ENCODE measurements at places on chromosomes 2 and 18.
A peak's percentile ranks its signal among the peaks of the same experiment; 100 is the strongest.

DNA sequence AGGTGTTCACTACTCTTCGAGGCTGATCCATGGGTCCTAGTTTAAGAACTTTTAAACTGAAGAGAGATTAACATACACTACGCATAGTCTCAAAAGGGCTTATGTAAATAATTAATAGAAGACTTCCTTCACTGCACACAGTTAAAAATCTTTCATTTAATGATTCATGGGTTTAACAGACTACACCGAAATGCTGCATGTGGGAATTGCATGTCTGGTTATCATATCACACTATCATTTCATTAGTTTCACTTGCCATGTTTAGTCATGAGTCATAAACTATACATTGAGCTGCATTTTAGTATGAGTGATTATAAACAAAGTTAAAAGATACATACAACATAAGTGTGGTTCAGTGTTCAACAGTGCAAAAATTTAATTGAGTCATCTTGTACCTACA is 31.2 kb downstream of the GLS start:
- DNase-seq, result no peak

GRCh38 chr2:11444737-11445136 is 21.2 kb downstream of the E2F6 start:
- DNase-seq, result no peak

DNA sequence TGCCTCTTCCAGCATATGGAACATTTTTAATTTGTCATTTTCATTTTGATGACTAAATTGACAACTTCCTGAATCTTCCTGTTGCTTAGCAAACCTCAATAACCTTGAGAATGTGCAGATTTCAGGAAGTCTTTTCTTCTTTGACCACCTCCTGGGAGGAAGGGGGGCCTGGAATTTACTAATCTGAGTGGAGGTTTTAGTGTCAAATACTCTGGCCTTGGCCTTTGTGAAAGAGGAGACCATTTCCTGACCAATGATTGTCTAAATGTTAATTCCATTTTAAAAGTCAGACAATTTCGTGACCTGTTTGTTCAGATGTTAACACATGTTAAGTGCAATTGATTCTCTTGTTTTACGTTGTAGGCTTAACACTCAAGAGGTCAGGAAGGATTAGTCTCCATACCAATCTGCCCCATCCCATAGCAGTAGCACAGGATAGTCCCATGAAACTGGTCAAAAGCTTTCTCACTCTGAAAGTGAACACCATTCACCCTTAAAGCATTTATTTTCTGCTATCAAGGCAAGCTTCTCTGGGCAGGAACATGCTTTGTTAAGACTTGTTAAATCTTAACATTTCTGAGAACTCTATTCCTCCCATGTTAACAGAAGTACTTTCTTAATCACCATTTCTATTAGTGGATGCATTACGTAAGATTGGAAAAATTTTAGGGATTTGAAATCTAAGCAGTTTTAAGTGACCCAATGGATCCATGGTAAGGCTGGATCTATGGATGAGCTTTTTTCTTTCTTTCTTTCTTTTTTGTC is 219.6 kb downstream of the RND3 start:
- no peak for DNase-seq

- DNase-seq, result no peak
Measured at GRCh38 chr2:39660612-39661236, 5.0 kb upstream of the TMEM178A start.

GRCh38 chr2:66364495-66365333 is 70.2 kb upstream of the MEIS1 start:
- DNase-seq, result no peak

- no peak for DNase-seq
Measured at GRCh38 chr2:98102878-98103277, 15.9 kb downstream of the VWA3B start.

- DNase-seq, result no peak
Measured at GRCh38 chr2:164882276-164882675, 40.7 kb upstream of the COBLL1 start.

DNA sequence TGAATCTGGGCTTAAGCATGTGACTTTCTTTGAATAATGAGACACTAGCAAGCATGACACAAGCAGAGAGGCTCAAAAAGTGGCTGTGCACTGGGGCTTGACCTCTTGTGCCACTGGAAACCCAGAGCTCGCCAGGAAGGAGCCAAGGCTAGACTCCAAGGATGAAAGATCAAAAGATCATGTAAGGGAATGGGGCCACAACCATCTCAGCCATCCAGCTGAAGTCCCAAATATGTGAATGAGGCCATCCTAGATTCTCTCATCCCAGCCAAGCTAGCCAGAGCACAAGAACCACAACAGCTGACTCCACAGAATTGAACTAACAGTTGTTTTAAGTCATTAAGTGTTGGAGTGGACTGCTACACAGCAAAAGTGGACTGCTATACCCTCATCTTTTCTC is 288.1 kb downstream of the CCDC178 start:
- no peak for DNase-seq

DNA sequence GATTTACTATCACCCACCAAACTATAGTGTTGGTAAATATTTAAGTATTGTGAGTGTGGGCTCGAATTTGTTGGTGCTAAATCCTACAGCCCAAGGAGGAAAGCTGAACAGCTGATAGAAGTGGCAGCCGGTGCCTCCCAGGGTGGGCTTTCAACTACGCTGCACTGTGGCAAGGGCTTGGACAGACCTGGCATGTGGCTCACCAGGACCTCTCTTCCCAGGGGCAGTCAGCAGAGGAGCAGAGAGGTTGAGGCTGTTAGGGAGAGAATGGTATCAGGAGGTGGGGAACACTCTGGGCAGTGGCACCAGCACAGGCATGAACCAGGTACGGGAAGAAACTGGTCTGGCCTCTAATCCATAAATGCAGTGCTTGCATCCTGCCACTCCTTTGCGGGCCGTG is 44.6 kb downstream of the TFCP2L1 start:
- no peak for DNase-seq

- no peak for DNase-seq
Measured at GRCh38 chr2:17628349-17629261, 88.1 kb downstream of the VSNL1 start.

GRCh38 chr2:164903951-164904350 is 51.4 kb downstream of the SLC38A11 start:
- no peak for DNase-seq

GRCh38 chr2:239253701-239254436 is 147.0 kb downstream of the HDAC4 start:
- peak; percentile 61 for DNase-seq

DNA sequence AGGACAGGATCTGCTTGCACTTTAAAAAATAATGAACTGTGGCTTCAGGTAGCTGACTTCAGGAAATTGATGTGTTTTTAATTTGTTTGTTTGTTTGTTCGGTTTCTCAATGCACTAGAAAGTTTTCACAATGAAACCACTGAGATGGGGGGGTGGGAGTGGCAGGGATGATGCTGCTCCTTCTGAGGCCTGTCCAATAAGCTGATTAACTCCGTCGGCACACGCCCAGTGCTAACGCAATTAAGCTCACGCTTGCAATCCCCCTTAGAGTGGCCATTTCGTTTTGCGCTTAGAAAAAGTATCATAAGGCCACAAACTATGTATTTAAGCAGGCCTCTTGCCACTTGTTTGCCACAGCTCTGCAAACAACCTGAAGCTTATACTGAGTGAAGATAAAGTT is 12.5 kb upstream of the GPR39 start:
- no peak for DNase-seq

DNA sequence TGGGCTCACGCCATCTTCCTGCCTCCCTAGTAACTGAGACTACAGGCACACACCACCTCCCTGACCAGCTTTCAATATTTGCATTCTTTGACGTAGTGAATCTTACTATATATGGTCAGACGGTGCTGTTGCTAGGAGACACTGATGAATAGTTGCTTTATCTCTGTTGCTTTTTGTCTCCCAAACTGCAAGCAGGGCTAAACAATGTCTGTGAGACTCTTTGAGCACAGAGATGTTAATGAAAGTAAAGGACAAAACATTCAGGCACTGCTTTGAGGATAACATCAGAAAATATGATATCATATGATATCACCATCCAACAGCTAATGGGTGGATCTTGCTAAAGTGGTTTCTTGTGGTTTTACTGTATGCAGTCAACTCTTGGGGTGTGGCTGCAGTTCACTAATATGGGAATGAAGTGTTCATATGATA is 43.0 kb downstream of the EMILIN2 start:
- DNase-seq, result no peak

- no peak for DNase-seq
Measured at GRCh38 chr18:10190564-10190963, 263.9 kb upstream of the APCDD1 start.

GRCh38 chr2:218671097-218671653 is 627 bp downstream of the RNF25 start:
- peak; percentile 8 for DNase-seq

DNA sequence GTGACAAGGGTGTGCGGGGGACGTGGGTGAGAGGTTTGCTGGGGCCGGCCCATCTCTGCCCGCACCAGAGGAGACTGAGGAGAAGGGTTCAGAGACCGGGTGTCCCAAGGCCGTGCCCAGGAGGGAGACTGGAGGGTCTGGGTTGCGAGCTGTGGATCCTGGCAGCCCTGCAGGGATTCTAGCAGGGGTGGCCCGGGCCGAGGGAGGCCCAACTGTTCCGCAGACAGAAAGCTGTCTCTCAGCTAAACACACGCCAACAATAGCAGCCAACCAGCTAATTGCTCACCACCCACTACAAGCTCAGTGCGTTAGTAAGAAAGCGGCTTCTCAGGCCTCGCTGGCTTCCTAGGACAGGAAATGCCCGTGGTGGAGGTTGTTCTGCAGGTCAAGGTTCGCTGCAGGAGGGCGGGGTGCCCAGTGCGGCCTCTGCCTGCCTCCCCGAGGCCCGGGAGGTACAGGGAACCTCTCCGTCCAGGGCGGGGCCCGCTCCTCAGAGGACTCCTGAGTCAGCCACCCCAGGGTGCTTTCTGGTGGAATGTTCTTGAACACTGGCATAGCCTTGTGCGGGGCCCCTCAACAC is 282.0 kb upstream of the PXDN start:
- no peak for DNase-seq

DNA sequence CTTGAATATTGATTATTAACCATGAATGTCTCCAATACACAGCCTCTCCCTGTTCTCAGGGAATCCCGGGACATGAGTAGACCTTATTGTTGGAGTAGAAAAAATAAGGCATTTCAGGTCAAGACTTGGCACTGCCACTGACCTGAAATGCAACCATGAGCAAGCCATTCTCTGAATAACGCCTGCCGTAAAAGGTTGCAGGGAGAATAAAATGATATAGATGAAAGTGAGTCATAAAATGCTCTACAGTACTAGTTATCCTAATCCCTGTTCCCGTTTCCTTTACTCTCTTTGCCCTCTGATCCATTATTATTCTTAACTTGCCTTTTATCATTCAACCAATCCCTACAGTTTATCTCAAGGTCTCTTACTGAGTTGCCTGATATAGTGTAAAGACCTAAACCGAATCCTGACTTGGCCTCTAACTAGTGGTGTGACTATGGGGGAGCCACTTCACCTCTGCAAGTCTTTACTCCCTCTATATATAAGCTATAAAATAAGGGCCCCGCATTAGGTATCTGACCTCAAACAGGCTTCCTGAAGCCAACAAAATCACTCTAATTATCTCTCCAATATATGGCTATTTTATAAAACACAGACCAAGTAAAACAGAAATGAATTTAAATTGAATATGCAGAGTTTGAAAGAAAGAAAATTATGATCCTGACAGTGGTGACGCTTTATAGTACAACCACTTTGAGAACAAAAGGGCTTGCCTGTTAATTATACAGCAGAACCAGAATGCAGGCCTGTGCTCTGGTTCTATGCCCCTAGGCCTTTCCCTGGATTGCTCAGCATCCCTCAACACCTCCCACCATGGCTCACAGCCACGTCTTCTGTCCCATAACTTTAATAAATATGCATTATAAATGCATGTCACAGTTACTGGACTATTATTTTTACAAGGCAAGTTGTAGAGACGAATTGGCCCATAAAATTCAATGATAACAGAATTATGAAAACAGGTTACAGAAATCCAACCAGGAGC is 183.1 kb downstream of the STK39 start:
- no peak for DNase-seq

- DNase-seq, result no peak
Measured at GRCh38 chr18:49193897-49194296, 243.1 kb upstream of the SMAD7 start.

DNA sequence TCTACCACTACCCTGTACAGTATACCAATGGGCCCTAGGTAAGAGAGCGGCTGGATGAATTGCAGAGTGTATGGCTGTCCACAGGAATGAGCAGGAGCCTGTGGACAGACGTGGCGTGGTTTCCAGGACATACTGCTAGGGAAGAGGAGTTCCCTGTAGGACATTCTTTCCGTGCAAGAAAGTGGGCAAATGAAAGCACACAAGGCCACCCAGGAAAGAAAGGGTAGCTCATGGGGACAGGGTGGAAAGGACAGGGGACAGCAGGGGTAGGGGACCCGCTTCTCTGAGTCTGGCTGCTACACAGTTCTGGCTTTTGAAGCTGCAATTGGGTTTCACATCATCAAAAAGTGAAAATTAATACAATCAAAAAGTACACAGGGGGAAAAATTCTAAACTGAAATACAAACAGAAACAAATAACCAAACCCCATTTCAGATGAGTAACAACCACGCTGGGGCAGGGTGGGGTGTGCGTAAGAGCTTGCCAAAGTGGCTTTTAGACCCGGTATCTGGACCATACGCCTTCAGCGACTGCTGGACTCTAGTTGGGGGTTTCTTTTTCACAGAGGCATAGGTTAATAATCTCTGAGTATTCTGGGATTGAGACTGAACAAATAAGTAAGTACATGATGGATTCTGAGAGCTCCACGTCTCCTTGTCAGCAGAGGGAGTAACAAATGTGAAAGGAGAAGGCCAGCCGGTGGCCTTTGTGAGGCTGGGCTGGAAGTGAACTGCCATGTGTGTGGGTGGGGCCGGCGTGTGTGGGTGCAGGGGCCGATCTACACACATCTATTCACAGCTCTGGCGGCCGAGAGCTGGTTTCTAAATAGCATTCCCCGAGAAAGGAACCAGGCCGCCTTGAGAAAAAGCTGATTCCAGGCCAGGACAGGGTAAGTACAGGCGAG is 84.0 kb downstream of the HDAC4 start:
- DNase-seq, result peak; percentile 90

DNA sequence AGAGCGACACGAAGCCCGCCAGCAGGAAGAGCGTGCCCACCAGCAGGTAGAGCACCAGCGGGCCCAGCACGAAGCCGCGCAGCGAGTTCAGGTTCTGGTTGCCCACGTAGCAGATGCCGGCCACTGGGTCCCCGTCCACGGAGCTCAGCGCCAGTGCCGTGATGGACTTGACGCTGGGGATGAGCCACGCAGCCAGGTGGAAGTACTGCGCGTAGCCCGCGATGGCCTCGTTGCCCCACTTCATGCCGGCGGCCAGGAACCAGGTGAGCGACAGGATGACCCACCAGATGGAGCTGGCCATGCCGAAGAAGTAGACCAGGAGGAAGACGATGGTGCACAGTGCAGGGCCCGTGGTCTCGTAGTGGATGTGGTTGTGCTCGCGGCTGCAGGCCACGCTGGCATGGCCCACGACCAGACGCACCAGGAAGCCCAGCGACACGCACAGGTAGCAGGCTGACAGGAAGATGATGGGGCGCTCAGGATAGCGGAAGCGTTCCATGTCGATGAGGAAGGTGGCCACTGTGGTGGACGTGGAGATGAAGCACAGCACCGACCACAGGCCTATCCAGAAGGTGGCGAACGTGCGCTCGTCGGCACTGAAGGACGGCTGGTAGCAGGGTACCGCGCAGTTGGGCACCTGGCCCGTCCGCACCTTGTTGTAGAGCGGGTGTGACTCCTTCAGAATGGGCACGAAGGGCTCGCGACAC is 2.1 kb downstream of the FZD5 start:
- DNase-seq, result peak; percentile 33
